ENCODE measurements at places on chromosomes 11 and 22.

DNA sequence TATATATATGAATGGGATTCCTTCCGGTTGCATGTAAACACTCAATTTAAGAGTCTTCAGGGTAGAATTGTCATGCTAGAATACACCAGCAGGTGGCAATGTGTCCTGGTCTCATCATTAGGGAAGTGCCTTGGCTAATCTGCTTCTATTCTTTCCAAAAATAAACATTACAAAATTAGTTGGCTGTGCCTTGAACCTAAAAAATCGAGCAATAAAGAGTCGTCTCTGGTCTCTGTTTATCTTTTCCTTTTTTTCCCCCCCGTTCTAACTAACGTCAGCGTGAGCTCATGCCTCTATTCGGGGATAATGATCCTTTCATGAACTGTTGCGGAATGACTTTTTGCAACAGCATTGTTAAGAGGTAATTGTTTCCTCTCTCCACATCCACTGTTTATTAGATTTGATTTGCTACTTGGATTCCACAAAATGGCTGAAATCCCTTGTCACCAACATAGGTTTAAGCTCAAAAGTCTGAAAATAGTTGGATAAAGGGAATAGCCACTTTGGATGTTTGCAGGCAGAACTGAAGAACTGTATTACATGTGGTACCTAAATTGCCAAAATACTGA lies 1.2 kb upstream of the ARHGEF12 start:
- DNase-seq: peak; percentile 59

DNA sequence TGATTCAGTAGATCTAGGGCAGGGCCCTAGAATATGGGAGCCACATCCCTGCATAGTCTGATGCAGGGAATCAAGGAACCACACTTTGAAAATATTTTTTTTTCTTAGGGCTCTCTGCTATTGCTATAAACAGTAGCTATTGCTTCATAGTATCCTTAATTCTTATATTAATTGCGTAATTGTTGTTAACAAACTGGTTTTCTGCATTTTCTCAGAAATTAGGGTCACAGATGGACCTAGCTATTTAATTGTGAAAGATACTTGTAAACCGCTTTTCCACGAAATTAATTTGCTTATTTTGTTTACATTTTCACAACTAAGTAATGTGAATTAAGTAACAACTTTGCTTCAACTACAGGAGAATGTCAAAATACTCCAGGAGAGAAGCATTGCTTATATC lies 34.1 kb downstream of the NAALAD2 start:
- DNase-seq: no peak

DNA sequence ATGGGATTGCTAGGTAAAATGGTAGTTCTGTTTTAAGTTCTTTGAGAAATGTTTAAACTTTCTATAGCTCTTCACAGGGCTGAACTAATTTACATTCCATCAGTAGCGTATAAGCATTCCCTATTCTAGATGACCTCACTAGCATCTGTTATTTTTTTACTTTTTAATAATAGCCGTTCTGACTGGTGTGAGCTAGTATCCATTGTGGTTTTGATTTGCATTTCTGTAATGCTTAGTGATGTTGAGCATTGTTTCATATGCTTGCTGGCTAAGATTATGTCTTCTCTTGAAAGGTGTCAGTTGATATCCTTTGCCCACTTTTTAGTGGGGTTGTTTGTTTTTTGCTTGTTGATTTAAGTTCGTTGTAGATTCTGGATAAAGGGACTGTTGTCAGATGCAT lies 35.9 kb downstream of the MMP27 start:
- no peak for DNase-seq

- no peak for DNase-seq
Observed at GRCh38 chr22:44632541-44633396, 69.2 kb upstream of the PRR5 start.

- no peak for DNase-seq
Observed at GRCh38 chr22:43171607-43172006, 15.3 kb downstream of the TTLL12 start.

- peak; percentile 85 for DNase-seq
Observed at GRCh38 chr22:50250555-50251476, at the start of gene HDAC10. Gene HDAC10 (minus strand): TSS chr22:50251265. CDS start chr22:50251032, 233 bp downstream.

DNA sequence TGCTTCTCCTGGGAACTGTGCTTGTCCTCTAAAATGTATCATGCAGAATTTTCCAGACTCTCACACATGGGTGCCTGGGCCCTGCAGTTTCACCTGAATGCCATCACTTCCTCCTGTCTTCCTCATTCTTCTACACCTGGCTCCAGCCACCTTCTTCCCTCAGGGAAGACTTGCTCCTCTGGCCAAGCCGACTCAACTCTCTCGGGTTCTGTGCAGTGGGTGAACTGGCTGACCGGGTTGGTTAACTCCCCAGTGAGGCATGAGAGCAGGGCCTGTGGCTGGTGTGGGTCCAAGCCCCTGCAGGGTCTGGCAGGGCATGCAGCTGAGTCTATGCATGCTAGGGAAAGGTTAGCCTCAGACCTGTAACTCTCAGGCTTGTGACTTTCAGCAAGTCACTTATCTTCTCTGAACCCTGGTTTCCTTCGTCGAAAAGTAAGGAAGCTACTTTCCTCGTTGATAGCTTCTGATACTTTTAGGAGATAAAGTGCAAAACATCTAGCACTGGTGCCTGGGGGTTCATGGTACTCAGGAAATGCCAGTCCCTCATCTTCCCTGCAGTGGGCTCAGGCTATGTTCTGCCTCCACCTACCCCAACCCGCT lies 11.9 kb downstream of the CD82 start:
- DNase-seq: no peak

- no peak for DNase-seq
Observed at GRCh38 chr11:118912742-118913410, 12.8 kb downstream of the BCL9L start.

DNA sequence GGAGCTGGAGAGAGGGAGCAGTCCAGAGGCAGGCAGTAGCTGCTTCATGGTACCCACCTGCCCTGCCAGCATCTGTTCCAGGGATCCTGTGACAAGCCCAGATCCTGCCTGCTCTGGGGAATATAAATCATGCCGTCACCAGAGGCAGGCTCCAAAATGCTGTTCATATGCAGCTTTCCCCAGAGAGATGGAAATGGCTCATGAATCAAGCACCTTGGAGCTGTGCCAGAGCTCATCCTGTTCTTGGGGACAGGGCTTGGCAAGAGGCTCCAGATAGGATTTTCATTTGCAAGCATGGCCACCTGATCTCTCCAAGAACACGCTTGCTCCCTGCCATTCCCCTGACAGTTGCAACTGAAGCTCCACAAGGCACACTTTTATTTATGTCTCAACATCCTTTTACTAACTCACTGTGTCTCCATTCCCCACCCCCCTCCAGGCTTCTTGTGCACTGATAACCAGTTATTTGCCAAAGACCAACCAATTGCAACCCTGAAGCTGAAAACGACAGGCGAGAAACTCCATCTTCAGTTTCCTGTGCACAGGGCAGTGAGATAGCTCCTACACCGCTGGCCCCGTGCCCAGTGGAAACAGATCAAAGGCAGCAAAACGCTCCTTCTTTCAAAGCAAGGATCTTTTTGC lies 115.8 kb upstream of the PITPNB start:
- DNase-seq: no peak

GRCh38 chr22:17974703-17975372 lies 49.5 kb downstream of the MICAL3 start:
- peak; percentile 38 for DNase-seq

DNA sequence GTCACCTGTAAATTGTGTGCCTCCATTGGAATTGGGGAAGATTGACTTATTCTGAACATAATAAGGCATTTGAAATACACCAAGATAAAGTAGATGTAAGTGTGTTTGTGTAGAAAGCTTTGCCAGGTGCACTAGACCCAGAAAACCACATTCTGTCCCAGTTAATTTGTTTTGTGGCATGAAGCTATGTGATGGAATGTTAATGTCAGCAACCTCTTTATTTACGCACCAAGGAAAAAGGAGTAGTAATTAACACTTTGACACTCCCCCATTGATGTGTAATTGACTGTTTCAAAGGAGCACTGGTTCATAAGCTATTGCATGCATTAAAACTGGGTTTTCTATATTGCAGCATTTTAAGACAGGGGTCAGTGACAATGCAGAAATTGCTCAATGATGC lies 14.3 kb downstream of the EIF3M start:
- no peak for DNase-seq

DNA sequence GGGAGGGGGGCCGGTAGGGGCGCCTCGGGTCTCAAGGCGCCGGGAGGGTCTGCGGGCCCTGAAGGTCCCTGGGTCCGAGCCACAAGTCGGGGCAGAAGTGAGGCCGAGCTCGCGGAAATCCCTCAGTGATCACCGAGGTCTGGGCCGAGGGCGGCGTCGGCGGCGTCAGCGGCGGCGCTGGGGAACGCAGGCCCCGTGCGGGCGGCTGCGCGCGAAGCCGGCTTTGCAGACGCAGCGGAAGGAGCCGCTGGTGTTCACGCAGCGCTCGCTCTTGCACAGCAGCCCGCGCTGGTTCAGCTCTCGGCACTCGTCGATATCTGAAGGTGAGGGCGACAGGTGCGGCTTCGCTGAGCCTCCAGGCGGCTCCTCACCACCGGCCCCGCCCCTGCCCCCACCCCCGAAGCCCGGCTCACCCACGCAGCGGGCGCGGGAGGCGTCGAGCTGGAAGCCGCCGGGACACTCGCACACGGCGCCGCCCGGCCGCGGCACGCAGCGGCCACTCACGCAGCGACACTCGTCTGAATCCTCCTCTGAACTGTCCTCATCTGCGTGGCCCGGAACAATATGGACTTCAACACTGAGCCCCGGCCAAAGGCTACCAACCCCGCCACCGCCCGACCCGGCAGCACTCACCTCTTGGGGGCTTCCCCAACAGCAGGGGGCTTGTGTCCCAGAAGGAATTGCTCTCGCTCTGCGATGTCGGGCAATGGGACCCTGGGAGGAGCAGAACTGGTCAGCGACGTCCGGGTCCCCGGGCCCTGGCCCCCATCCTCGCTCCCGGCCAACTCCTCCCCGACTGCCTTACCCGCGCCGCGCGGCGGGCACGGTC lies 14.2 kb downstream of the SCYL1 start:
- DNase-seq: no peak

- DNase-seq: no peak
Observed at GRCh38 chr22:46913351-46913750, 150.9 kb downstream of the TBC1D22A start.

- DNase-seq: no peak
Observed at GRCh38 chr22:19666673-19667593, 47.4 kb upstream of the SEPTIN5 start.

GRCh38 chr22:47001288-47001687 lies 238.8 kb downstream of the TBC1D22A start:
- DNase-seq: no peak

DNA sequence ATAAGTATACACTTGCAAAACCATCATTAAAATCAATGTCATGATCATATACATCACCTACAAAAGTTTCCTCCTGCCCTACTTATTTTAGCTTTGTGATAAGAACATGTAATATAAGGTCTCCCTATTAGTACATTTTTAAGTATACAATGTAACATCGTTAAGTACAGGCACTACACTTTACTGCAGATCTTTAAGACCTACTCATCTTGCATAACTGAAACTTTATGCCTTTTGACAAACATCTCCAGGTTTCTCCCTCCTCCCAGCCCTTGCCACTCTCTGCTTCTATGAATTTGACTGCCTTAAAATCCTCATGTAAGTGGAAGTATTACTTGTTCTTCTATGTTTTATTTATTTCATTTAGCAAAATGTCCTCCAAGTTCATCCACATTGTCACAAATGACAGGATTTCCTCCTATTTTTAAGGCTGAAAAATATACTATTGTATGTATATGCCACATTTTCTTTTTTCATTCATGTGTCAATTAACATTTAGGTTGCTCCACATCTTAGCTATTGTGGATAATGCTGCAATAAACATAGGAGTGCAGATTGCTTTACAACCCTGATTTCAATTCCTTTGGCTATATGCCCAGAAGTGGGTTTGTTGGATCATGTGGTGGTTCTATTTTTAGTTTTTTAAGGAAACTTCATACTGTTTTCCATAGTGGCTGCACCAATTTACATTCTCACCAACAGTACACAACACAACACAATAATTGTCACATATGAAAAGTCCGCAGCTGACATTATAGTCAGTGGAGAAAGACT lies 471.1 kb upstream of the ANO3 start:
- DNase-seq: no peak

- DNase-seq: no peak
Observed at GRCh38 chr11:123194337-123195187, 486 bp downstream of the CLMP start.

GRCh38 chr22:50475652-50476002 lies 792 bp upstream of the SBF1 start:
- no peak for DNase-seq

- no peak for DNase-seq
Observed at GRCh38 chr11:76552987-76553386, 108.2 kb downstream of the EMSY start.

GRCh38 chr11:8802251-8802650 lies 108.7 kb upstream of the AKIP1 start:
- DNase-seq: peak; percentile 41

GRCh38 chr11:113153847-113154246 lies 160.5 kb upstream of the TTC12 start:
- no peak for DNase-seq

- no peak for DNase-seq
Observed at GRCh38 chr11:104337273-104337672, 173.3 kb upstream of the PDGFD start.

DNA sequence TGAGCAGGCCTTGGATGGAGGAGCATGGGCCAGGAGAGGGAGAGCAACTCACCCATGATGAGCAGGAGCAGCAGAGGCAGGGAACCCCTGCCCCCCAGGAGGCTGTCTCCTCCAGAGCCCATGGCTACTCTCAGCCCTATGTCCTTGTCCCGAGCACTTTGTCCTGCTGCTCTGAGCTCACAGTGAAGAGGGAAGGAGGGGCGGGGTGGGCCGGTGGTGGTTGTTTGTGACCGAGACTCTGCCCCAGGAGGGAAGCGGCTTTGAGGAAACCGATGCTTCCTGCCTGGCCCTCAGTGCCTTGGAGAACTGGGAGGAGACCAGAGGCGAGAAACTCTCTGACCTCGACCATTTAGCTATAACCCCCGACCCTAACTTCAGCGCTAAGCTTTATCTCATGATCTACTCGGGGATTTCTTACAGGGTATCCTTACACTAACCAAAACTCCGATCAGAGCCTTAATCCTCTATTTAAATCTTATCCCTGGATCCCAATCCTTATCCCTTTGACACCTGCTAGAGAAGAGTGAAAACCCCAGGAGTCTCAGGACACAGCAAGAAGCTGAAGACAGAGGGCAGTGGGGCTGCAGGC lies at the start of gene ROBO4:
Gene ROBO4, minus strand, starts transcription at position 192 of the 589 bp plus-strand sequence. Its CDS starts 70 bp downstream, at position 122.
- no peak for DNase-seq

- DNase-seq: no peak
Observed at GRCh38 chr11:11346303-11346702, 6.7 kb downstream of the CSNK2A3 start.

DNA sequence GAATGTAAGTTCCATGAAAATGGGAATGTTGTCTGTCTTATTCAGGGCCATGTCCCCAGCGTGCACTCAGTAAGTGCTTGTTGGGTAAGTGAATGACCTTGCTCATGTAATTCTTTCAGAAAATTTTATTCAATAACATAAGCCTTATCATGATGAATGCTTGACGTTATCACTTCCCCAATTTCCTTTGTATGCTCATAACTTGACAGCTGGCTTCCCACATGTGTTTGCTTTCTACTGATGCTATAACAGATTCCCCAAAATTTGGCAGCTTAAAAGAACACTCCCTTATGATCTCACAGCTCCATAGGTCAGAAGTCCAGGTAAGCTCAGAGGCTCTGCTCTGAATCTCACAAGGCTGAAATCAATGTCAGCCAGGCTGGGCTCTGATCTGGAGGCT lies 155.8 kb upstream of the POU2AF2 start:
- DNase-seq: no peak

GRCh38 chr22:24831687-24832086 lies 25.7 kb downstream of the SGSM1 start:
- no peak for DNase-seq
